Stimulated activated CD4-positive, alpha-beta T cell treated with anti-CD3 and anti-CD28 coated beads, Interleukin-1b, Interleukin-23, amount 100 ng/mL, for 1 hour (primary cell): ENCODE measurements at places on chromosomes 5 and 9.

- peak; percentile 51 for DNase-seq
Measured at GRCh38 chr9:86948074-86948929, 996 bp upstream of the GAS1 start.

DNA sequence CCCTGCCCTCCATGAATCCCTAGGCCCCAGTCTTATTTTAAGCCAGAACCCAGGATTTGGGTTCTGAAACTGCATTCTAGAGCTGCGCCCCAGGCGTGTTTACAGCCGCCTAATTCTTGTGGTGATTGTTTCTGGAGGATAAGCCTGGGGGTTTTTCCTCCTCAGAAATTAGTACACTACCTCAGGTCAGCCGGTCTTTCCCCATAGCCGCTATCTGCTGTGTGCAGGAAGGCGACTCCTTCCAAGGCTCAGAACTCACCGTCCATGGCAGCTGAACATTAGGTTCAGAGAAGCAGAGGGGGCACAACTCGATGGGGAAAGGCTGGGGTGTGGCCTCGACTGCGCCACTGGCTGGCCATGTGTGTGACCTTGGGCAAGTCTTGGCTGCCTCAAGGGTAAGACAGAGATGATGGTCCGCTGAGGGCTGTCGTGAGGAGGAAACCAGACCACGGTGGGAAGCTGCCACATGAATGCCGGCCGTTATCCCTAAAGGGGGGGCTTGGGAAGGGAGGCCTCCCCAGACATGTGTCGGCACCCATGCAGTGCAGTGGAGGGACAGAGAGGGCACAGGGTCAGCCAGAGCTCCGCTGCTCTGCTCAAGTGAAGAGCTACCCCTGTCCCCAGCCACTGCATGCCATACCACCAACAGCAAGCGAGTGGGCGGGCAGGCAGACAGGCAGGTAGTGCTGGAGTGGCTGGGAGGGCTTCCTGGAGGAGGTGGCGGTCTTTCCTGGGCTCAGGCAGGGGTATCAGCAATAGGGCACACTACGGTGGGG is 28.9 kb downstream of the SHB start:
- no peak for DNase-seq

- no peak for DNase-seq
Measured at GRCh38 chr5:181189962-181190710, 14.9 kb downstream of the TRIM7 start.

DNA sequence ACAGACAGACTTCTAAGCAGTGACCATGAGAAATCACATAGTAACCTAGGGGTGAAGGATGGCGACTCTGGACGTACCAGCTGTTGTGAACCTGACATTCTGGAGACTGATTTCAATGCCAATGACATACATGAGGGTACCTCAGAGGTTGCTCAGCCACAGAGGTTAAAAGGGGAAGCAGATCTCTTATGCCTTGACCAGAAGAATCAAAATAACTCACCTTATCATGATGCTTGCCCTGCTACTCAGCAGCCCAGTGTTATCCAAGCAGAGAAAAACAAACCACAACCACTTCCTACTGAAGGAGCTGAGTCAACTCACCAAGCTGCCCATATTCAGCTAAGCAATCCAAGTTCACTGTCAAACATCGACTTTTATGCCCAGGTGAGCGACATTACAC is 38.0 kb upstream of the CCDC152 start:
- DNase-seq: no peak

DNA sequence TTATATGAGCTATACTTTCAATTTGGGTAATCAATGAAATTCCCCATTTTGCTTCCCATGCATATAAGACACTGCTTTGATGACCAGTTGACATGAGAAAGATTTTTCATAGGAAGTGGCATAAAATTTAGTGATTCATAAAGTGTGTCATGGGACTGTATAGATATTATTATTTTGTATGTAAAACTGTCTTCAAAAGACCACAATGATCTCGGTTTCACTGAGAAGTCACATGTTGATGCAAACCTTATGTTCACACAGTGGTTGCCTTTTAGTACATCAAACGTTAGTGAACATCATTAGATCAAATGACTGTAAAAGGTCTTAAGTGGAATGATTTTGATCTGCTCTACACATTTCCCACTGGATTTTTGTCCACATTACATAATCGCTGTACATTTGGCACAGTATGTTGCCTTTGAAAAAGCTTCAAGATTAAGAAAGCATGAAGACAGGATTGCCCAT is 349.2 kb upstream of the MEF2C start:
- no peak for DNase-seq

DNA sequence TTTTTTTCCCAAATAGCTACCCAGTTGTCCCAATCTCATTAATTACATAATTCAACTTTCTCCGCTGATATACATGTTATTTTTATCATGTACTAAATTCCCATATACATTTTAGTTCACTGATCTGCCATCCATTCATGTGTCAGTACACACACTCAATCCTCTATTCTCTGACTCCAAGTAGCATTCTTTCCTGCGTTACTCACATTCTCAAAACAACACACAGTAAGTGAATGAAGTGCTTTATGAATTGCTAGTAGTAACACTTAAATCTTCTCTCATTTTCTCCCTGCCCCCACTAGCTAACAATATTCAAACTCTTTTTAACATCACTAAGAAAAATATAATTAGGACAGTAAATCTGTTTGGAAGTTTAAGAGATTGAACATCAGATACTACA is 8.9 kb downstream of the ZNF366 start:
- no peak for DNase-seq

DNA sequence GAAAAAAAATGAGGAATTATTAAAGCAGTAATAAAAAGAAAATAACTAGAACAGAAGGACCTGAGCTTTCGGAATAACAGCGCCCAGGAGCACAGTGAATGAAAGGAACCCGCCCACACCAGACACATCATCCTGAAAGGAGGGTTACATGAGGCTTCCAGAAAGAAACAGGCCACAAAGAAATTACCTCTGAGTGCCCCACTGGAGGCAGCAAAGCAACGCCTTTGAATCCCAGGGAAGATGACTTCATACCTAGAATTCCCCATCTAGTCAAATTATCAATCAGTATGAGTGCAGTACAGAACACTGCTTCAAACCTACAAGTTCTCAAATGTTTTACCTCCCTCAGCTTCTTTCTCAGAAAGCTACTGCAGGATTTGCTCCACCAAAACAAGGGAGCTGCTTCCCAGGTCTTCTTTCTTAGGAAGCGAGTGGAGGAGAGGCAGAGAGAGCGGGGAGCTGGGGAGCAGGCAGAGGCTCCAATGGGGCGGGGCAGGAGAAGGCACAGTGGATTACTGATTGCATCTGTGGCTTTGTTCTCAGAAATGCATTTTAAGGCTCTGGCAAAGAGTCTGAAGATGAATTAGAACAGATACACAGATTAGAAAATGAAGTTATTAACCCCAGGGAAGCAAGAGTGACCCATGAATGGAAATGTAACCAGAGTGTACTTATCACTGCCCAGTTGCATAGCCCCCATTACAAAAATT is 87.1 kb downstream of the SEMA4D start:
- DNase-seq: no peak

DNA sequence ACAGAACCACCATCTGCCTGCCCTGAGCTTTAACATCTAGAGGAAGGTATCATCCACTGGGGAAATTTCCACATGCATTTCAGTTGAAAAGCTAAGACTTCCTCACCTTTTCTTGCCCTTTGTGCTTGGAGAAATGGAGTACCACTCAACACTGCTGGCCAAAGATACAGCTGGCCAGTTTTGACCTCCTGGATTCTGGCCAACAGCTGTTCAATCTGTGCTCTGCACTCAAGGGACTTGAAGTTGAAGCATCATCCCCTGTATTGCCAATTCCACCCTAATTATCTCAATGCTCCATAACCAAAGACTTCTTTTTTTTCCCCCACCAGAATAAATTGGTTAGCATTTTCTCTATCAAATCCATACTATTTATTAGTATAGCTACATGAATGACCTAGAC is 70.4 kb upstream of the PRDM9 start:
- DNase-seq: no peak

GRCh38 chr5:109567374-109568044 is 122.2 kb upstream of the MAN2A1 start:
- no peak for DNase-seq

GRCh38 chr9:137169896-137170358 is at the start of gene LRRC26:
LRRC26 (minus strand) TSS chr9:137170051; CDS start chr9:137169943, 108 bp downstream.
- no peak for DNase-seq

GRCh38 chr5:171954721-171955120 is 51.7 kb downstream of the FBXW11 start:
- no peak for DNase-seq

- no peak for DNase-seq
Measured at GRCh38 chr9:14349447-14350348, 35.8 kb upstream of the NFIB start.

DNA sequence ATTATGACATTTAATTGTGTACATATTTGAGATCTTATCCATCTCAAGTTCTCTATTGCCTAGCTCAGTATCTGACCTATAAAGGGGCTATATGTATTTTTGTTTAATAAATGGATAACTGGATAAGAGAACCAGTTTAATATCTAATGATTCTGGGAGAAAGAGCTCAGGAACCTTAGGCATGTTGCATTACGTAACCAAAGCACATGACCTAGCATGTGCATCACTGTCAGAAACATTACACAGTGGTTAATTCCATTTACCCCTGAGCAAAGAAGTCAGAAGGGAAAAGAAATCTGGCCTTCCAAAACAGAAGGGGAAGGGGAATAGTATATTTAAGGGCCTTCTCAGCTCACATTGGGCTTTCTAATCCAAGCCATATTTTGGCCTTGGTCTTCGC is 12.3 kb downstream of the PAPPA start:
- DNase-seq: no peak

GRCh38 chr5:132671000-132671399 is 2.8 kb upstream of the IL4 start:
- DNase-seq: no peak

DNA sequence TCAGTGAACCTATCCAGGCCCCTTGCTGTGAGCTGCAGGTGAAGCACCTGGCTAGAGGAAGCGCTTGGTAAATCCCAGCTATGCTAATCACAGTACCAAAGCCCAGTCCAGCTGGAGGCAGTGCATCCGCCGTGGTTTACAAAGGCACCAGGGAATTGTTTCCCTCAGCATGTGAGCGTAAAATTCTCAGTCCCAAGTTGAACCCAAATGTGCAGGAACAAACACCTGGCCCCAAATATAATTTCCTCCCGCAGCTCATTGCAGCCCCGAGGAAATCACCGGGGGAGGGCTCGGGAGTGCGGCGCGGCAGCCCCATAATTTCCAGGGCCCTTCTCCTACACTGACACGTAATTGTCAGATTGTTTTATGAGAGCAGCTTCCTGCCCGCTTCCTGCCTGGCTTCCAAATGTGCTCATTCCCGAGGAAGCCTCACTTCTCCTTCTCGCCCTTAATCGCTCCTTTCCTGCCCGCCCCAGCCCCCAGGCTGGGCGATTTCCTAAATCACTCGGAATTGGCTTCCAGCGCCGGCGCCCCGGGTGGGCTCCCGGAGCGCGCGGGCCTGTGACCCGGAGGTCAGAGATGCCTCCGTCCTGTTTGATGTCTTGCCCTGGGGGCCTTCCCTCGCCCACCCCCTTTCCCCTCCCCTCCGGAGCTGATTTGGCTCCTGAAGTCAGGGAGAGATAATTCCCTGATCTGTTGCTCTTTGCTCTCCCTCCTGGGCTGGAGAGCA is 134.4 kb downstream of the FGF1 start:
- no peak for DNase-seq

GRCh38 chr5:135327429-135328127 is 71.5 kb downstream of the MACROH2A1 start:
- no peak for DNase-seq

- DNase-seq: no peak
Measured at GRCh38 chr9:37025071-37025822, 8.8 kb downstream of the PAX5 start.

GRCh38 chr5:131505237-131505908 is 129.7 kb downstream of the RAPGEF6 start:
- DNase-seq: no peak

DNA sequence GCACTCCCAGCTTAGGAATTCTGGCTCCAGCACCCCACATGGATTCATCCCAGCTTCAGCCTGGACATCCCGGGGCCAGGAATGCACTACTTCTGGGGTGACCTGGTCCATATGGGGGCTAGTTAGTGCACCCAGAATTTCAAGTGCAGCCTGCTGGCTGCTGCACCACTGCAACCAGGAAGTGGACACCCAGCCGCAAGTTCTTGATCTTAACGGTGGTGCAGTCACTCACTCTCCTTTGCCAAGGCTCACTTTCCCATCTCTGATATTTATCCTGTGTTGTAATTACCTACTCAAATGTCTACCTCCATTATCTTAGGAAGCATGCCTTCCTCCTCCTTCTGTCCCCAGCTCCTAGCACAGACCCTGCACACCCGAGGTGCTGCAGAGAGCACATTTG is 26.2 kb upstream of the RAB14 start:
- no peak for DNase-seq

DNA sequence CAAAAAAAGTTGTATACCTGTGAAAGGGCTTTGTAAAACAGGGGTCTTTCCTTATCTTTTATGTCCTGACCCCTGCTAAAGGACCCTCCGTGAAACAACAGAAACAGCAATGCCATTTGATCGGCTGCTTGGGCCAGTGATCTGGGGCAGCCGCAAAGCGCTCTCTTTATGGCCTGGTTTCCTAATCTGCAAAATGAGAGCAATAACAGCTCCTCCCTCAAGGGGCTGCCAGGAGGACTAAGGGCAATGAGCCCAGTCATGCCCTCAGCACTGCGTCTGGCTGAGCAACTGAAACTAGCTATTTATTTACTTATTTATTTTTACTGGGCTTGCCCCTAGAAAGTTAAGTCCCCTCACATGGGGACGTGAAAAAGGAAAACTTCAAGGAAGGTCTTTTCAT is 18.3 kb downstream of the CMBL start:
- no peak for DNase-seq

GRCh38 chr9:96719921-96720320 is 58.0 kb downstream of the ZNF510 start:
- DNase-seq: no peak

DNA sequence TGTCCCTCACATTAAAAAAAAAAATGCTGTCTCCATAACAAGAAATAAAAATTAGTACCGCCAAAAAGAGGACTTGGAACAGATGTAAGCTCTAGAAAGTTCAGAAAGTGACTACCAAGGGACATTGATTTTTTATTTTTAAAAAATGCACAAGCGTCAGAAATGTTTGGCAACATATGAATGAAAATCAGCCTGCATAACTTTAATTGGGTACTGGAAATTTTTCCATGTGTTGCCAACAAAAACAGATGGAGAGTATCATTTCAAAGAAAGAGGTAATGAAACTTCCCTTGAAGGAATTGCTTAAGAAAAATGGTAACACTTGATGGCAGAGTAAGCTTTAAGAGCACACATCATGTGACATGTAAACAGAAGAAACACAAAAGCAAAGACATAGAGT is 47.2 kb downstream of the OR2K2 start:
- DNase-seq: no peak
